ENCODE measurements at places on chromosomes 4 and X.

DNA sequence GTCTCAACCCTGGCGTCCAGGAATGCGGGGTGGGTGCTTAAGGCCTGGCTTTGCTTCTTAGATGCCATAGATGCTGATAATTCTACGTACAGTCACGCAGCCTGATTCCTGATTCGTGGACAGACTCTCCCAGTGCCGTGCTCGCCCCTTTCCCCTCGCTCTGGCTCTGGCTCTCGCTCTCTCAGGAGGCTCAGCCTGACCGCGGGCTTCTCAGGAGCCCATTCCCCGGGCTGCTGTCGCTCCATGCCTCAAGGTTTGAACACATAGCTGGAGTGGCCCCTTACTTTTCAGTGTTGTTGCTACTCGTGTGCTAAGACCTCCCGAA is 59.2 kb upstream of the ZC4H2 start:
- DNase-seq, result no peak

DNA sequence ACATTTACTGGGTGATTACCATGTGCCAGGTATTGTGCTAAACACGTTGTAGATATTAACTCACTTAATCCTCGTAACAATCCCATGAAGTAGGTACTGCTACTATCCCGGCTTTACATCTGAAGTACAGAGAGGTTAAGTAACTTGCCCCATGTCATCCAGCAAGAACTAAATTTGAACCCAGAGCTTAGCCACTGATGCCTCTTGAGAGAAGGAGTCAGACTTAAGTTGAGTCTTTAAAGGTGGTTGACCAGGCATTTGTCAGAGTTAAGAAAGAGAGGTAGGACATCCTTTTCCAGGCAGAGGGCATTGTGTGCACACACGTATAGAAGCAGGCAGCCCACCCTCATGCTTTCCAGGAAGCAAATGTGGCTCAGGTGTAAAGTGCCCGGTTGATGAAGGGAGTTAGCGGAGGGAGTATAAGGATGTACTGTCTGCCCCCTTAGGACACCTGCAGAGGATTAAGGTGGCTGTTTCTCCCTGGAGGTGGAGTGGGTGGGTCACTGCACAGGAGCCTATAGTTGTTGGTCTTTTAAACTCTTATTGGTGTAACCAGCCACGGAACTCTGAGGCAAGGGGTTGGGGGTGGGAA is 335 bp upstream of the CD38 start:
- no peak for DNase-seq

DNA sequence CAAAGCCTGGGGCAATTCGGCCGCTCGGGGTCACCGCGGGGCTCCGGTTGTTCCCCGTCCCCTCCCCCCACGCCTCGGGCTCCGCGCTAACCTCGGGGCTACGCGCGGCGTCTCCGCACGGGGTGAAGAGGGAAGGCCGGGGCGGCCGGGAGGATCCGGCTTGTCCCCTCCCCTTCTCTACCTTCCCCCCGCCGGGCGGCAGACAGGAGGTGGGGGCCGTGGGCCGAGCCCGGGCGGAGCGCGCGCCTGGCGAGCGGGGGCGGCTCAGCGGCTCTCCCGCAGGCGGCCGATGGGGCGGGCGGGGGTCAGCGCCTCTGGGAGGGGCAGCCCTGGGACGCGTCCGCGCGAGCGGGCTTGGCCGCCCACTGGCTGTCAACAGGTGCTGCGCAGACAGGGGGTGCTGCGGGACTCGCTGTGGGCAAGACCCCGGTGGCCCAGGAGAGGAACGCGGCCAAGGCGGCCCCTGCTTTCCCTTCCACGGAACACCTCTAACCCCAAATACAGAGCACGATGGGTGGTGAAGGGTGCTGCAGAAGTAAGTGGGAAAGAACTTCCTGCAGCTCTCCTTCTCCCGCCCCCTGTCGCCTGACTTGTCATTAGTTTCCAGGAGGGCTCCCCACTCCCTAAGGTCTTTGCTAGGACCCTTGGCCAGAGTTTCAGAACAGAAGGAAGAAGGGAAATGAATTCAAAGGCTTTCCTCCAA is at the start of gene PDGFC:
TSS of gene PDGFC (minus strand) at position 124 of the 703 bp plus-strand sequence. CDS start 896 bp downstream, outside the sequence.
- DNase-seq, result no peak

DNA sequence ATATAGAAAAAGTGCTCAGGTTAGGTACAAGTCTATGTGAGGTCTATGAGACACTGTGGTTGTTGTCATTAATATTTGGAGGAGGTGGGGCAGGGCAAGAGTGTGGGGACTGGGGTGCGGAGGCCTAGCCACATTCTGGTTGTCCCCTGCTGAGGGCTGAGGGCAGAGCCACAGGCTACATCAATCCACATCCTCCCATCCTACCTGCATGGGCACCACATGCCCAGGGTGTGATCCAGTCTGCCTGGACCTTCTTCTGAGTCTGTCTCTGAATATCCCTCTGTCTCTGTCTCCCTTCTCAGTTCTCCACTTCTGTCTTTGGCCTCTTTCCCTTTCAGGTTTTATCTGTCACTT is 1.2 kb upstream of the GATA1 start:
- no peak for DNase-seq

GRCh38 chrX:9903146-9903545 is 64.0 kb upstream of the CLDN34 start:
- DNase-seq, result no peak

DNA sequence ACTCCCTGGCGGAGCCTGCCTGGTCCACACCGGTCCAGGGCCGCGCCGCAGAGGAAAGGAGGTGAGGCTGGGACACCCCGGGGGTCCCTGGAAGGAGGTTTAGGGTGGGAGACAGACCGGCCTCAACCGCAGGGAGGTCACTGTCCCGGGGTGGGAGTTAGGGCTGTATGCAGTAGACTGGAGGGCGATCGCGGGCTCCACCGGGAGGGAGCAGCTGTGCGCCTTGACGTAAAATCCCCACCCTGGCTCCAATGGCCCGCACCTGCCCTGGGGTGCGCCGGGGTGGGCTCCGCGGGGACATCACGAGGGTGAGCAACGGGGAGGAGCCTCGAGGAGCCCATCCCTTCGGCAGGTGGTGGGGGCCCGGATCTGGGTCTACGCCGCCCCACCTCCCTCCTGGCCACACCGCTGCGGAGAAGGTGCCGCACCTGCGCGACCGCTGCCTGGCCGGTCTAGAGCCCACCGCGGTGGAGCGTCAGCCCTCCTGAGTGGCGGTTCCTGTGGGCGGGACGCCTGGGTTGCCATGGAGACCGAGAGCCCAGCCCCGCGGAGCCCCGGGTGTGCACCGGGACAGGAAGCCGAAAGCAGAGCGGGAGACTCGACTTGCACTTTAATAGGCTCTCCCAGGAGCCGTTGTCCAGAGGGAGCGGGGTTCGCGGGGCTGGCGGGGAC is 105.1 kb downstream of the ADRA2C start:
- no peak for DNase-seq

DNA sequence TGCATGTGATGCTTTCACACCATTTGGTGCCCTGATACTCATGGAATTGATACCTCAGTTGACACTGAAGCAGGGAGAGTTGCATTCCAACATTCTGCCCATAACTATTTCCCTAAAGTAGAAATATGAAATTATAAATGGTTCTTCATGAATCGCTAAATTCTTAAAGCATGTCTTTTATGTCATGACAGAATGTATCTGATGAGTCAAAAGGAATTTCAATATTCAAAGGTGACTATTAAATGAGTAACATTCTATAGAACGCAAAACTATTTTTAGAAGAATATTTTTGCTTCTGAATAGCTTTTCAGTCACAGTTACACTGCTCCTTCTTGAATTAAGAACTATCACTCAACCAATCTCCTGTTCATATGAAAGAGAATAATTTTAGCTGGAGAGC is 152.8 kb downstream of the ADGRA3 start:
- DNase-seq, result no peak

GRCh38 chrX:55778322-55778721 is 60.8 kb downstream of the RRAGB start:
- no peak for DNase-seq

GRCh38 chrX:141969706-141970105 is 66.0 kb downstream of the MAGEC1 start:
- no peak for DNase-seq

DNA sequence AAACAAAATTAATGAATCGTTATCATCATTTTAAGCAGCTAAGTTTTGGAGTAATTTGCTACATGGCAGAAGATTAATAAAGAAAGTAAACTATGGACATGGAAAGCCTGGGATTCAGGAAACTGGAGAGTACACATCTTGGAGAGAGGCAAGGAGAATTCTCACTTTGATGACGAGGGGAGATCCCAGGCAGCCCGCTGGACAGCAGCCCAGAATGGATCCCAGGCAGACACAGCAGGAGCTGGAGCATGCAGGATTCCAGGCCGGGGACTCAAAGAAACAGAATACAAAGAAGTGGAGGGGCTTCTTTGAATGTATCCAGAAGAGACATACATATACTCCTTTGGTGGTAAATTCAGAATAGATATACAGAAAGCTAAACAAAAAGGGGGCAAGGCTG is 118.0 kb upstream of the ATP6AP2 start:
- no peak for DNase-seq

DNA sequence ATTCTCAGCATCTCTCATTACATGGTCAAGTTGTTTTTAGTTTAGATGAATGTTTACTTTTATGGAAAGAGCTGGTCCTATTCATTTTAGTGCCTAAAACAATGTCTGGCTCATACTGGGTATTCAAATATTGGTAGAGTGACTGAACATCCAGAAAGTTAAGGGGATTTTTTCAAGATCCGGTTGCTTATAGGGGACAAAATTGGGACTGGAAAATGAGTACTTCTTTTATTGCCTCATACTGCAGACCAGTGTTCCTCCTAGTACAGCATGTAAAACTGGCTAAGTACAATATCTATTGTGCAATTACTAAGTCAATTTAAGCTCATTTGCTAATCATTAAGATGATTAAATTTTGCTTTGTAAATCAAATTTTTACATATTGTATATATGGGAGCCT is 13.9 kb downstream of the RP2 start:
- no peak for DNase-seq

- DNase-seq, result no peak
These were observed 94.0 kb upstream of the TEX13A start for GRCh38 chrX:105314458-105314857.

GRCh38 chr4:114349543-114350175 is 248.9 kb upstream of the UGT8 start:
- no peak for DNase-seq

DNA sequence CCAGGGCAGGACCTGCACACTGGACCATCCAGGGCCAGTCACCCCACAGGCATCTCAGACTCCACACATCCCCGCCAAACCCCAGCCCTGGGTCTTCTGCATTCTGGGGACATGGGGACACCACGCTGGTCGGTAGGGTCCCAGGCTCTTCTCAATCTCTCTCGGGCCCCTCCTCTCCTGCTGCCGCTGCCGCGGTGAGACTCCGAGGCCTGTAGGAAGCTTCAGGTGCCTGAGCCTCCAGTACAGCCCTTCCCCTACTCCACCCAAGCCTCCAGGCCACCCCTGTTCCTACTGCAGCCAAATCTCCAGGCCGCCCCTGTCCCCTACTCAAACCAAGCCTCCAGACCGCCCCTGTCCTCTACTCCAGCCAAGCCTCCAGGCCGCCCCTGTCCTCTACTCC is 5.5 kb upstream of the ASMT start:
- no peak for DNase-seq

DNA sequence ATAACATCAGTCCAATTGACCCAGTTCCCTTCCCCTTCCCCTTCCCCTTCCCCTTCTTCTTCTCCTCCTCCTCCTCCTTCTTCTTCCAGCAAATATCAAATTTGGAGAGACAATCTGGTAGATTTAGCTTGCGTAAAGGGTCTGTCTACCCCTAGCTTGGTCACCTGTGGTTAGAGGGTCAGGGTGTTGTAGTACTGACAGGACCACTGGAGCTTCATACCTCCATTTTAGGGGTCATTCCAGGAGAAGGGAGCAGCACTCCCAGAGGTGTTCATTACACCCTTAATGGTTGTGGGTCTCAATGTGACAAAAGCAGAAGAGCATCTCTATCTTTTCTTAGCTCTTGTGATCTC is 3.7 kb upstream of the FGB start:
- DNase-seq, result no peak
